ENCODE measurements at places on chromosomes 4 and X. TPM values are rescaled to one million over a fixed set of nuclear protein-coding genes. Genes with fewer than 3 reads are reported as not detected.

DNA sequence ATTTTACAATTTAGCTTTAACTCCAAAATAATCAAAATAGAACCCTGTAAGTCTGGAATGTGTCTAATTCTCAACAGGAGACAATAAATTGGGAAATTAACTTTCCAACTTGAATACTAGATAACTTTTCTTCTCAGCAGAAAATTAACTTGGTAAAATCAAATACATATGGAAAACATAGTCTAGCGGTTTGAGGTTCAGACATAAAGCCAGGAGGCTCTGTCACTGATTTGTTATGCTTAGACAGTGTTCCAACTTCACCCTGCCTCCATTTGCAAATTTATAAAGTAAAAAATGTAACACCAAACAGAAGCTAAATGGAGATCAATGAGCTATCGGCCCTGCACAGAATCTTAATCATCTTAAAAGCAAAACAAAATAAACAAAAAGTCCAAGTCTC lies 46.3 kb downstream of the TBCK start:
- ATAC-seq, result no peak

GRCh38 chrX:68588602-68589371 lies 58.7 kb upstream of the STARD8 start:
- no peak for ATAC-seq

DNA sequence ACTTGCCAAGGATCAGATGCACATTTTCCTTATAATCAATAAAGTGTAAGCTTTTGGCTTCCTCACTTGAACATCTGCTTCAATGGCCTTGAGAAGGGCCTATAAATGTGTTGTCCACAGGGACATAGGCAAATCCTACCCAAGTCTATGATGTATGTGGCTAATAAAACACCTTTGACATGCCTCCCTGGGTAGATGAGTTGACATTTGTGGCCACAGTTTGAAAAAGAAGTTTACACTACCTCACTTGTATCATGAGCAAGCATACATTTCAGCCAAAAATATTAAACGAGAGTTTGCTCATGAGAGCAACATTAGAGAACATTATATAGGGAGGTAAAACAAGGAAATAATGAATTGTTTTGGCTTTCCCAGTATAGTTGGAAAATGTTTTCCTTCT lies 1067.7 kb downstream of the C4orf33 start:
- ATAC-seq, result no peak

DNA sequence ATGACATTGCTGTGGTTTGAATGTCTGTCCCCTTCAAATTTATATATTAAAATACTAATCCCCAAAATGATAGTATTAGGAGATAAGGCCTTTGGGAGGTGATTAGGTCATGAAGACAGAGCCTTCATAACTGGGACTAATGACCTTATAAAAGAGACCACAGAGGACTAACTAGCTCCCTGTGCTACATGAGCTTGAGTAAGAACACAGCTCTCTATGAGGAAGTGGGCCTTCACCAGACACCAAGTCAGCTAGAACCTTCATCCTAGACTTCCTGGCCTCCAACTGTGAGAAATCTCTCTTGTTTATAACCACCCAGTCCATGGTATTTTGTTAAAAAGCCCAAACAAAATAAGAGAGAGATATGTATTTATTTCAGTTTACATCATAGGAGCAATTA lies 242.2 kb upstream of the CTSO start:
- ATAC-seq, result no peak

GRCh38 chr4:158500054-158500453 lies 21.6 kb upstream of the RXFP1 start:
- ATAC-seq, result no peak

DNA sequence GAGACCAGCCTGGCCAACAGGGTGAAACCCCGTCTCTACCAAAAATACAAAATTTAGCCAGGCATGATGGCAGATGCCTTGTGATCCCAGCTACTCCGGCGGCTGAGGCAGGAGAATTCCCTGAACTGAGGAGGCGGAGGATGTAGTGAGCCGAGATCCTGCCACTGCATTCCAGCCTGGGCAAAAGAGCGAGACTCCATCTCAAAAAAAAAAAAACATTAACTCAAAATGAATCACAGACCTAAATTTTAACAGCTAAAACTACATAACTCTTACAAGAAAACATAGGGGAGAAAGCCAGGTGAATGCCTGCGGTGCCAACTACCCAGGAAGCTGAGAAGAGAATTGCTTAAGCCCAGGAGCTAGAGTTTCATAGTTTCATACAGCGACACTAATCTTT lies 54.8 kb downstream of the TMEM165 start:
- no peak for ATAC-seq

DNA sequence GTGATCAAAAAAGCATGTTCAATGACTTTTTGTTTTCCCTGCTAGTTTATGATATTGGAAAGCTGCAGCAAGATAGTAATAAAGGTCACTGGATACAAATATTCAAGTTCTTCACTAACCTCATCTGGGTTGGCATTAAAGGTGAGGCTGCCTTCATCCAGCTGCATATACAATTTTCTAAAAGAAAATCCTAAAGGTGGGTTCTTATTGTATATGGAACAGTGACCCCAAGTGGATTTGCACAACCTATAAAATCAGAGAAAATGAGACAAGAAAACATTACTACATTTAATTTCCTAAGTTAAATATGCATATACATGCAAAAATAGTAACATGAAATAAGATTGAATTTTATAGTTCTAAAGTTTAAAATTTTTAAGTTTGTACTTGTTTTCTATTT lies 23.9 kb downstream of the FBXO8 start:
- no peak for ATAC-seq

Gene C4orf51
- total RNA-seq, result not detected

- ATAC-seq, result no peak
These were observed 109.1 kb upstream of the HUWE1 start for GRCh38 chrX:53795576-53795975.

DNA sequence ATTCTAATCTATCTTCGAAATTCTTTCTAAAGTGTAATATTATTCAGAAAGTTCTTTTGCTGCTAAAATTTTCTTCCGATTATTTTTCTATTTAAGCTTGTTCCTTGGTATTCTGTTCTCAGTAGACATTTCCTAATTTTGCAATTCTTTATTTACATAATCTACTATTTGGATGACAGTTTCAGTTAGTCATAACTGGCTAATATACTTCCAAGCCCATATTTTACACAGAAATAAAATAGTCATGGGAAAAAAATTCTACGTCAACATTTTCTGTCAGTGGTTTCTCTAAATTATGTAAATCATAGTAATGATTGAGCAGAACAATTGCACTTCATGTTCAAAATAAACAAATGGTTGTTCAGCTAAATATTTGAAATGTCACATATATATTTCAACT lies 178.0 kb upstream of the ANKRD50 start:
- ATAC-seq, result no peak

Gene PABPC1L2A
- total RNA-seq, result not detected

GRCh38 chr4:87654487-87655044 lies 4.5 kb downstream of the DMP1 start:
- ATAC-seq, result no peak

Gene CPZ
- 3.2 TPM for total RNA-seq

DNA sequence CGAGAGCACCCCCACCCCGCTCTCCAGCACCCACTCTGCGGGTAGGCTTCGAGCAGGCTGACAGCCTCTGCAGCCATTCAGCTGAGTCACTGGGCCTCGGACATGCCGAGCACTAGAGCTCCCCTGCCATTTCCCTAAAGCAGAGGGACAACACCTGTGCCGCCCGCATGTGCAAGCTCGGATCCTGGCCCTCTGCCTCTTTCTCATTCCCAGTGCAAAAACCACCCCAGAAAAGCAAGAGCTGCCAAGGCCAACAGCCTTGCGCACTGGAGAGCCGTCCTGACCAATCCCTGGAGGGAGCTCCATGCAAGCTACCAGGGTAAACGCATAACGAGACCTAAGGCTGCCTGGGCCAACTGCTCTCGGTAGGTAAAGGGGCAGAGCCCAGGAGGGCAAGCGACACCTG lies 5.3 kb downstream of the HCFC1 start:
- ATAC-seq, result peak; percentile 2

- no peak for ATAC-seq
These were observed 735 bp upstream of the GABRE start for GRCh38 chrX:151975228-151975593.

DNA sequence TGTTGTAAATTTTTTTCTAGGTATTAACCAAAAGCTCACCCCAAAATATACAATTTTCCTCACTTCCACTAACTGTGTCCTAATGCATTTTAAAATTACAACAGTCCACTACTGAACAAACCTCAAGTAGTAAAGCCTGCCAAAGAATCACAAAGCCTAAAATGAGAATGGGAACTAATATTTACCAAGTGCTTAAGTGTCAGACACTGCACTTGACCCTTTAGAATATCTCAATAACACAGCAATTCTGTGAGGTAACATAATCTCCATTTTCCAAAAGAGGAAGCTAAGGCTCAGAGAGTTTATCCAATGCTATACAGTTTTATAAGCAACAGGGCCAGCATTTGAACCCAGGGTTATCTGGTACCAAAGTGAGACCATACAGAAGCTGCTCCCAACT lies 4.9 kb downstream of the SLC9A7 start:
- no peak for ATAC-seq

All from gastroesophageal sphincter (tissue), 4 donors.